ENCODE measurements at places on chromosomes 3 and 15.
A peak's percentile ranks its signal among the peaks of the same experiment; 100 is the strongest.

- DNase-seq = no peak
These were observed 102.8 kb downstream of the PEX5L start for GRCh38 chr3:179933914-179934313.

DNA sequence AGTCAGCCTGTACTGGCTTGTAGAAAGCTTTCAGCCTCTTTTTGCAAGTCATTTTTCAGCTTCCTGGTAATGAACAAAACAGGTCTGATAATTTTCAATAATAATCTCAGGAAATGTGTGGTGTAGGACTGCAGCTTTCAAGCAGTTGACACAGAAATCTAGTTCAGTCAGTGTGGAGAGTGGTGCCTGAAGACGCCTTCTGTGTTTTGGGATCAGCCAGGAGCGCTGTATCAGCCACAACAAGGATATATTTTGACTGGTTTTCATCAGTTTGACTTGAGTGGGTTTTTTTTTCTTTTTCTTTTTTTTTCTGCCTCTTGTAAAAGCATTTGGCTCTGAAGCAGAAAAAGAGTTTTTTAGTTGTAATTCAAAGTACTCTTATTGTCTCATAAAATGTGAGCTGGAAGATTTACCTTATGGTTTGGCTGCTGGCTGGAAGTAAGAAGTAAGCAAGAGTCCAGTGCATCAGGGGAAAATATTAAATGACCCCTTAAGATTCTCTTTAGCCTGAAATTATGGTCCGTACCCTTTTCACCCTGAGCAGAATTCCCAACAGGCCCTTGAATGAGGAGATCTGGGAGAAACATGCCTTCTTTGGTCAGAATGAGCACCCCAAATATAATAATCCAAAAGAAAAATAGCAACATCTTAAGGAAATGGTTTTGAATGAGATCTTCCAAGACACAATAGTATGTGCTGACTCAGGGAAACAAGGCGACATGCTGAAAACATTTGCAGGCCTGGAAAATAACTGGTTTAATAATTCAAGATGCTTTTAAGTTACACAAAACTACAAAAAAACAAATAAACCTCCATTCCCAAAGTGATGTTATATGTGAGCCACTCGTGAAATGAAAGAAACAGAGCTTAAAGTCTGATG lies 332.7 kb upstream of the ADAMTS9 start:
- no peak for DNase-seq

- DNase-seq = no peak
These were observed 73.5 kb downstream of the SLC49A4 start for GRCh38 chr3:122868322-122868721.

DNA sequence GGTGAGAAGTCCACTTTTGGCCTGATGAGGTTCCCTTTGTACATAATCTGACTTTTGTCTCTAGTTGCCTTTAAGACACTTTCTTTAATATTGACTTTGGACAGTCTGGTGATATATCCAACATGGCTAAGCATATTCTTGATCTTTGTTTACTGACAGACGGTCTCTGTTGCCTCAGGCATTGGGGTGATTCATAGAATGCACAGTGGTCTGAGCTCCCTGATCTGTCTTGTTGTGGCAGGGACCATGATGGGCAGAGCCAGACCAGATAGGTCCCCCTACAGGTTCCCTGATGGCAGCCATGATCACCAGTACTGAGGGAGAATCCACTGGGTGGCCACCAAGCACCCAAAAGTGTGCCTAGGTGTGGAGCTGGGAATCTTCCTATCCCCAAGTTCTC lies 678.1 kb downstream of the MCTP2 start:
- no peak for DNase-seq

- no peak for DNase-seq
These were observed 30.9 kb downstream of the UBE2E1 start for GRCh38 chr3:23836536-23837230.

DNA sequence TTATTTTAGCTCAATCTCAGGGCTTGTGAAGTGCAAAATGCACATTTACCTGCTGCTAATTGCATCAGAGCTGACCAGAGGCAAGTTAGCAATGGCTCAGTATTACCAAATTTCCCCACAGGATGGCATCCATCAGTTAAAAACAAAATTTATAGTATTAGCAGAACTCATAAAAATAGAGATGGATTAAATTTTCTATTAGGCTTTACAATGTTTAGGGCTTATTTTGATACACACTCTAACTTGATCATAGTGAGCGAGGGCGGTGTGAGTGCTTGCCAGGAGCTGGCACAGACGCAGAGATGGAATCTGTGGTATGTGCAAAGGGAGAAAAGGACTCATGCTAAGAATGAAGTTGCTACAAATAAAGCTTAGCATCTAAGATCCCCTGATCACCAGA lies 241.0 kb downstream of the NSUN3 start:
- no peak for DNase-seq

GRCh38 chr3:122305818-122306621 lies 19.0 kb upstream of the CSTA start:
- peak; percentile 50 for DNase-seq

DNA sequence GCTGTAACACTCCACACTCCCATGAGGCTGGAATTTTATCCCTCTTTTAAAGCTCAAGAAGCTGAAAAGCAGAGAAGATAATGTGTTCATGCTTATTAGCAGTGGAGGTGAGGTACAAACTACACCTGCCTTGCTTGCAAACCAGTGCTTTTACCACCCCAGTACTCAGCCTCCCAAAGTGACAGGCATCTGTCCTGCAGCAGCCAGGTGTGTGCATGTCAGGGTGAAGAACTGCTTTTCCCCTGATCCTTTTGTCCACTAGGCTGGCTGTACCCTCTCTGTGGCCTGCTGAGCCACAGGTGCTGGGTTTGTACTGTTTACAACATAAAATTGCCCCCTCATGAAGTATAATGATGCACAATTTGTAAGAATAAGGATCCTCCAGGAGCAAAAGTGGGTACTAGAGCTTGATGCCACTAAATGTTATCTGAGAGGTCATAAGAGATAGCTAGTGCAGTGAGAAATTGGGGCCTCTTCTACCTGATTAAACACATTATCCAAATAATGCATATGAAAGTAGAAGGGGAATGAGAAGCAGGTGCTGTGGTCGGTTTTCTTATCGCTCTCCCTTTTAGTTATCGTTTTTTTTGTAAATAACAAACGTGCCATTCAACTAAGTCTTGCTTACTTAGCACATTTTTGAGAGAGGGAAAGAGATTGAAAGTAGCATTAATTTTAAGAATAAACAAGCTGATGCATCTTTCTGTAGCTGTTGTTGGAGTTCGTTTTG lies 39.2 kb upstream of the GADL1 start:
- DNase-seq = no peak

GRCh38 chr3:152477422-152477821 lies 208.7 kb downstream of the MBNL1 start:
- no peak for DNase-seq

GRCh38 chr3:100426067-100426682 lies 24.8 kb downstream of the LNP1 start:
- DNase-seq = no peak

GRCh38 chr3:194988495-194989165 lies 282.3 kb downstream of the XXYLT1 start:
- DNase-seq = no peak

DNA sequence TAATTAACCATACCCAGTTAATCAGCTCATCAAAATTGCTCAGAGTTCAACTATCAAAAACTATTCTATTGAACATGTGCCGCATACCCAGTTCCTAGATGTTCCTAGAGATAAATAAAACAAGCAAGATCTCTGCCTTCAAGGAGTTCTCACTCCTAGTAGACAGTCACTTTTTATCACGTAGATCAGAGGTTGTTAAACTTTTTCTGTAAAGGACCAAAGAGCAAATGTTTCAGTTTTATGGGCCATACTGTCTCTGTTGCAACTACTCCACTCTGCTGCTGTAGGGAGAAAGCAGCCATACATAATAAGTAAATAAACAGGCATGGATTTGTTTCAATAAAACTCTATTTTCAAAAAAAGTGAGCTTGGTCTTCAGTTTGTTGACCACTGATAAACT lies 7.9 kb downstream of the FBN1 start:
- DNase-seq = no peak

DNA sequence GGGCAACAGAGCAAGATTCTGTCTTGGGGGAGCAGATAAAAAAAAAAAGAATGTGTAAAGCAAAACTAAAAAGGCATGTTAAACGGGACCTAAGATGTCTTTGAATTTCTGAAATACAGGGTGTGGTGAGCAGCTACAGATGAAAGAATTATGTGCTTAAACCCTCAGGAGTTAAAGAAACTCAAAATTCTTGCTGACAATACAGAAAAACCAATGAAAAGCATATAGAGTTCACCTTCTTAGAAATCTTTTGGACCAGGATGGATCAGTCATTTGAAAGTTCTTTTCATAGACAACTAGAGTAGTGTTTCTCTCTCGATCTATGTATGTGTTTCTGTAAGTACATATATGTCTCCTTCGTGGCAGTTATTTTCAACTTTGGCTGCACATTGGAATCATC lies 31.4 kb downstream of the TUBGCP4 start:
- no peak for DNase-seq

GRCh38 chr15:26232691-26233090 lies 369.6 kb upstream of the ATP10A start:
- no peak for DNase-seq

GRCh38 chr3:186960347-186960746 lies 30.0 kb downstream of the ST6GAL1 start:
- DNase-seq = no peak

- no peak for DNase-seq
These were observed 26.0 kb downstream of the PPCDC start for GRCh38 chr15:75049392-75049791.

DNA sequence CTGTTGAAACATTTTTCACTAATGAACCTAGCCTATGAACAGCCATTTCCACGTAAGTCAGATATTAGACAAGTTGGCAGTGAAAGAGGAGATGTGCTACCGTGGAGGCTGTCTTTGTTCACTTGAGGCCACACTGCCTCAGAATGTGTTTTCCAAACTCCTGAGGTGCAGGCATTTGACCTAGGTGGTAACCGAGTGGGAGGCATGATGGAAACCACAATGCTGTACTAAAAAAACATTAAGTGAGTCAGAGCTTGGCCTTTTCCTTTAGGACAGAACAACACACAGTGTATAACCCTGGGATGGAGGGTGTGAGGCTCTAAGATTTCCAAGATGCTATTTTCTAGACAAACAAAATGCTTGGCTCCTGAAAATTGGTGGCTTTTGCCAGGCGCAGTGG lies 406.3 kb downstream of the SOX2 start:
- no peak for DNase-seq

DNA sequence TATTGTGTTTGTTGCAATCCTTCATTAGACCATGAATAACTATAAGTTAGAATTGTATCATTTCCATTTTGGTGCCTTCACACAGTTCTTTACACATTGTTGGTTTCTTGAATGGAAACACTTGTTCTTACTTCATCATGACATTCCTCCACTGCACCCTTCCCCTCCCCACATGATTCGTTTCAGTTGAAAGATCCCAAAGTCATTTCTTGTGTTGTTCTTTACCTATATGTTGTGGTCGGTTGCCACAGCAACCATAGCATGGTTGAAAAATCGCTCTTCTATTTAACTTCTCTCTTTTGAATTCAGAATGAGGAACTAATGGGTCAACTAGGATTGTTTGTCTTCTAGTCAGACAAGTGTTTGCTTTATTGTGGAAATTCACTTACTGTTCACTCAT lies 103.3 kb downstream of the IL1RAP start:
- DNase-seq = no peak

GRCh38 chr3:56758539-56758981 lies 43.2 kb downstream of the ARHGEF3 start:
- DNase-seq = no peak

DNA sequence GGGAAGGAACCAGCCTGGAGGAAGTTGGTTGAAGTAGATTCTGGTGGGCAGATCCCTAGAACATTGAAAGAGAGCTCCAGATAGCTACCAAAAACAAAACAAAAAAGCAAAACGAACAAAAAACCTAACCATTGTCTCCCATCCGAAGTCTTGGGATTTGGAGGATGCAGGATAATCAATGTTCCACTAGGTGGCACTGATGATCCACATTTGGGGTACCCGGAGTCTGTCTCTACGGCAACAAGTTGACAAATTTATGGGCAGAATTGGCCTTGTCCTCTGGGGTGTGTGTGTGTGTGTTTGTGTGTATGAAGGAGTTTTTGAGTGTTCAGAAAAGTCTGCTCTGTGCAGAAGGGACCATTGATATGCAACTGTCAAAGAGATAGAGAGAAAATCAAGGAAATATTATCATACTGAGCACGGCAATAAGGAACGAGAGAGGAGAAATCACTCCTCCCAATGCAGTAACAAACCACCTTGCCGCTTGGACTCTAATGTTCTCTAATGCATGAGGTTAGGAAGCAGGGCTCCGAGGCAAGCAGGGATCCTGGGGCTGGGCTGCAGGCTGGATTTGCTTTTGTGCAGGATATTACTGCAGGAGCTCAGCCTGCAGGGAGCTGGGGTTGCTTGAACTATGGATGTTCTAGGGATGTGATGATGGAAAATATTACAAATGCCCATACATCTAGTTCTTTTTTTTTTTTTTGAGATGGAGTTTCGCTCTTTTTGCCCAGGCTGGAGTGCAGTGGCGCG lies 59.8 kb upstream of the KLHL25 start:
- DNase-seq = peak; percentile 65

- DNase-seq = no peak
These were observed 6.2 kb upstream of the IVD start for GRCh38 chr15:40399370-40399769.

- no peak for DNase-seq
These were observed 57.8 kb downstream of the ZNF621 start for GRCh38 chr3:40582401-40583027.

DNA sequence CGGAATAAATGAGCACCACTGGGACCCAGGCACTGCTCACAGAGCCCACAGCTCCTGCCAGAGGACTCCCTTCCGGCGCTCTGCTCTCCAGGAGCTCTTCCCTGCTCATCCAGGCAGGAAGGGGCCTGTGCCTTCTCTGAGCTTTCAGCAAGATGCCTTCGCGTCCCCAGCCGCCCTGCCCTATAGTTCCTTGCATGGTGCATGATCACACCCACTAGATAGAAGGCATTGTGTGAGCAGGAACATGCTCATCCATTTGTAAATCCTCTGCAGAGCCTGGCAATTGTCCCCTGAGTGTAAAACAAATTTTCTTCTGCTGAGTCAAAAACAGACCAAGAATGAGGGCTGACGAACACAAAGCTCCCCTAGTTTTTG lies 181.6 kb downstream of the MEGF11 start:
- no peak for DNase-seq

GRCh38 chr3:50359760-50360110 lies 414 bp upstream of the TMEM115 start:
- no peak for DNase-seq

DNA sequence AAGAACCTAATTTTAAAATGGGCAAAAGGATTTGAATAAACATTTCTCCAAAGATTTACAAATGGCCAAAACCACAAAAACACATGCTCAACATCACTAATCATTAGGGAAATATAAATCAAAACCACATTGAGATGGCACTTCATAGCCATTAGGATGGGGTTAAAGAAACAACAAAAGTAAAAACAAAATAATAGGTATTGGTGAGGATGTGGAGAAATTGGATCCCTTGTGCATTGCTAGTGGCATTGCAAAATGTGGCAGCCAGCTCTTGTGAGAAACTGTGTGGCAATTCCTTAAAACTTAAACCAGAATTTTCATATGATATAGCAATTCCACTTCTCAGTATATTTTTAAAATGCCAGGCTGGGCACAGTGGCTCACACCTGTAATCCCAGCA lies 126.5 kb downstream of the STT3B start:
- DNase-seq = no peak

- DNase-seq = peak; percentile 95
These were observed 40.4 kb downstream of the WHAMM start for GRCh38 chr15:82849556-82850512.

- no peak for DNase-seq
These were observed 76.0 kb downstream of the WWTR1 start for GRCh38 chr3:149581681-149582370.

All from H9 (cell line).